ENCODE measurements at places on chromosomes 7 and 10. TPM values are rescaled to one million over a fixed set of nuclear protein-coding genes. Genes with fewer than 3 reads are reported as not detected.

DNA sequence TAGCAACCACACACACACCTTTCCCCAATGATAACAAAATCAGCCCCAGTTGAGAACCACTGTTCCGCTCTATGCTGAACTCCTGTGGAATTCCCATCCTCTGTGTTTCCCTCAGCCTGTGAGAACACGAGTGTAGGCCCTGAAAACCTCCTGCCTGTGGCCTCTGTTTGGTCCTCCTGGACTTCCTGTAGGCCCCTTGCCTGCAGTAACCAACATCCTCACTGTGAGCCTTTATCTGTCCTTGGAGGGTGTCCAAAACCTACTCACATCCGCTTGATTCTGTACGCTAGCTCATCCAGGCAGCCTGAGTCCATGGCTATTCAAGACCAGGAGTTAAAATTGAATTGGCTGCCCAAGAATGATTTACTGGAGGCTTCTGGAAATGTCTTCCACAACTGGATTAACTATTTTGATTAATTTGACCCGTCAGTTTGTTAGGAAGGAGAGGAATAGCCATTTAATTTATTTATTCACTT, 149.8 kb downstream of the AKR1D1 start:
- no peak for DNase-seq

DNA sequence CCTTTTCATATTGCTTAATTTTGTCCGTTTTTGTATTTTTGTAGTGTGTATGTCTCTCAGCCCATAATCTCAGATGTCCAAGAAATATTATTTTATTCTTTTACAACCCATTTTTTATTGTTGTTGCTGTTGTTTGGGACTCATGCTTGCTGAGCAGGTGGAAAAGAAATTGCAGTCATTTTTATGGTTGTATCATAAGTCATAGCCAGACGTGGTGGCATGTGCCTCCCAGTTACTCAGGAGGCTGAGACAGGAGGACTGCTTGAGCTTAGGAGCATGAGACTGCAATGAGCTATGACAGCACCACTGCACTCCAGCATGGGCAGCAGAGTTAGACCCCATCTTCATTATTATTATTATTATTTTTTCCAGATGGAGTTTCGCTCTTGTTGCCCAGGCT, 117.8 kb downstream of the EPC1 start:
- DNase-seq, result no peak

- no peak for DNase-seq
Measured at GRCh38 chr7:14988941-14989340, 86.4 kb upstream of the DGKB start.

DNA sequence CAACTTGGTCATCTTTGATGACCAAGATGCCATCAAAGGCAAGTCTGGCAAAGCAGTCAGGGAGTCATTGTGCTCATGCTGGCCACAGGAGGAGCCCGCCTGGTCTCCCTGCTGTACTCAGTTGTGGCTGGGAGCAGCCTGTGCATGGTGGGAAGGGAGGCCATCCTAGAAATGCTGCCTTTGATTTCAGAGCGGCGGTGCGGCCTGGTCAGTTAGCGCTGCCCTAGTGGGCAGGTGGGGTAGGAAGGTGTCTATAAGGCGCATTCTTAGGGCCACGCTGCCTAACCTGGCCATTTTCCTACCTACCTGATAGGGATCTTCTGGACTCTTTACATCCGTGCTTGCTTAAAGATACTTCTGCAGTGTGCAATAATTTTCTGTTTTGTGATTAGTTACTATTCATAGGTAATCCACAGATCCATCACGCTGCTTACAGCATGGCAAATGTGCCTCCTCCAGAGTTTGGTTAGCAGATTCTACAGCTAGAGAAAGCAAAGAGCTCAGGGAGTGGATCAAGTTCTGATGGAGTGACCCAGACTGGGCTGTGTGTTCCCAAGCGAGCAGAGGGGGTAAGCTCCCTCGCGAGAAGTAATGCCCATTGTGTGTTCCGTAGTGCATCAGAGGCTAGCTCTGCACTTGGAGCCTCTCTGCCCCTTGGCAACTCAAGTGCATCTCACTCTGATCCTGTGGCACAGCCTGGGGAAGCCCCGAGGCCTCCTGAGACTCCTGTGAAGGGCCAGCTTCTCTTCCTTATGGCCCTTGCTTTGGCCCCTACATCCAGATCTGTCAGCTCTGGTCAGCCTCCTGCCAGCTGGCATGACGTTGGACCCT, 970.1 kb upstream of the ZNF722 start:
- DNase-seq, result peak; percentile 64

GRCh38 chr7:42976371-42976770, 44.2 kb downstream of the MRPL32 start:
- DNase-seq, result no peak

- DNase-seq, result no peak
Measured at GRCh38 chr7:19133886-19134285, 11.3 kb downstream of the FERD3L start.

- DNase-seq, result no peak
Measured at GRCh38 chr7:24864214-24864817, 107.1 kb upstream of the GSDME start.

DNA sequence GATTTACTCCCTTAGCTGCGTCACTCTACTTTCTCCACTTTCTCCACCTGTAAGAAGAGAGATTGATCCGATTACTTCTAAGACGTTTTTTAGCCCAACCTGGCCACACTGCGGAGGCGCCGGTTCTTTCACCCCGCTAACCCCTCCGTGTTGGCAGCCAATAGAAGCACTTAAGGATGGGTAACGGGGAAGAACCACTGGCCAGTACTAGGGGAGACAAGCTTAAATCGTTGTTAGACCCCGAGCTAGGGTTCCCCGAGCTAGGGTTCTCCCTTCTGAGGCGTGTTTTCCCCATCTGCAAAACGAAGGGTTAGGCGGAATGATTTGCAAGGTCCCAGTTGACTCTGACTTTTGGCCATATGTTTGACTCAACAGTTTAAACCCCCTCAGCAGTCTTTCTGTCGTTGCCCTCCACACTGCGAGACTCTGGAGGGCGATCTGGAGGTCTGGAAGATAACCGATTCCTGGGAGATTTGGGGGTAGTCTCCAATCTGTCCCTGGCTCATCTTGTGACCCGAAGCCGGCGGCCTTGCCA, 644 bp downstream of the UMAD1 start:
- no peak for DNase-seq

GRCh38 chr10:112639298-112639697, 192.3 kb downstream of the VTI1A start:
- no peak for DNase-seq

DNA sequence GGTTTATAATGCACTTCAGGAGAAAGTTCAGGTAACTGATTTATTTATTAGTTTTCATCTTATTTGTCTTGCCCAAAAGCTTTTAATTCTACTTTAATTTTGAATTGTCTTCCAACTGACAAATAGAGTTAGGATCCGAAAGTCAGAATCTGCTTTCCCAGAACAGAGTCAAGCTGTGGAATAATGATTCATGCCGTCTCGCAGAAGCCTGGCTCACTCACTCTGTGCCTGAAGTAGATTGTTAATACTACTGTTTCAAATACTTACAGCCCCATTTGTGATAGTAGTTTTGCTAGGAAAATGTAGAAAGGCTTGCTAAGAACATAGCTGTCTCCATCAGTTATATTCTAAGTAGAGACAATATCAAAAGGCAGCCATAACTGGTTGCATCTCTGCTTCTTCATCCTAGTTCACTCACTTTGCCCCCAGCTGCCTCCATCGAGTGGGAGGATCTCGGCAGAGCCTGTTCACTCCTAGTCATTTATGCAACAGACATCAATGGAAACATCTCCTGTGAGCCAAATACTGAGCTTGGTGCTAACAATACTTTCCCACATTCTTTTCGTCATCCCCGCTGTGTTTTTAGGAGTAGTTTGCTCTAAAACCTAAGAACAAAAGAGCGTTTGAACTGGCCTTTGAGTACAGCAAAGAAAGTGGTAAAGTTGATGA, 28.0 kb downstream of the ABRAXAS2 start:
- no peak for DNase-seq

GRCh38 chr7:44321796-44322195, 3.6 kb downstream of the CAMK2B start:
- no peak for DNase-seq

DNA sequence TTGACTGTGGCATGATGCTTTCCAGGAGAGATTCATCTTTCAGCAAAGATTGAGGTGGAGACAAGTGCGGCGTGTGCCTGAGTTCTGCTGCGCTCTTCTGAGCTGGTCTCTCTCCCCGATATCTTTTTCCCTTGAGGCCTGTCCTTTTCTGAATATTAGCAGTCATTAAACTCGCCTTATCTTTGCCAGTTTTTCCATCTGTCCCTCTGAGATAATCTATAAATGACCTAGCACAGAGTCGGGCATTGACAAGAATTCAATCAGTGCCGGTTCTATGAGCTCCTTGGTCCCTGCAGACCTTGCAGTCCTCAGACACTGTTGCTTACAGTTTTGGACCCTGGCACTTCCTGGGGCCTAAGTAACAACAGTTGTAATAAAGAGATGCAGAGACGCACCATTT, 89.7 kb upstream of the IKZF1 start:
- DNase-seq, result no peak

AMZ1 gene
- total RNA-seq, result 1.2 TPM

IKZF1 gene
- 44.9 TPM for total RNA-seq

CCL24 gene
- total RNA-seq, result not detected

CAMK2B gene
- 3.2 TPM for total RNA-seq

ENTPD1 gene
- total RNA-seq, result 17.7 TPM

ADGRA1 gene
- total RNA-seq, result 0.49 TPM

ELAPOR2 gene
- total RNA-seq, result 5.6 TPM

Data from vagina (tissue), 2 donors.